ENCODE measurements at places on chromosomes 5 and 9.

GRCh38 chr9:81868145-81868544 is 60.1 kb upstream of the SPATA31D4 start:
- DNase-seq = no peak

GRCh38 chr9:13939701-13940490 is 374.0 kb downstream of the NFIB start:
- no peak for DNase-seq

DNA sequence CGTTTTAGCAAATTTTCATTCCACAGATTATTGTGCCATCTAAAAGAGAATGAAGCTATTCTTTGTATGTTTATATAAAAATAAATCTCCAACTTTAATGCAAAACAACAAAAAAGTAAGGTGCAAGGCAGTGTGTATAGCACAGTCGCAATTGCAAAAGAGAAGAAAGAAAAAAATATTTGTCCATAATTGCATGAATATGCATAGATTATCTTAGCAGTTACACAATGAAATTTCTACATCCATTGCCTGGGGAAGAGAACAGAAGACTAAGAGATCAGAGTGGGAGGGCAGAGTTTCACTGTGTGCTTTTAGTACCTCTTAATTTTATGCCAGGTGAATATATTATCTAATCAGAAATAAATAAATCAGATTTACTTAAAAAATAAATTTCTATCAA is 86.4 kb upstream of the LHFPL2 start:
- DNase-seq = no peak

DNA sequence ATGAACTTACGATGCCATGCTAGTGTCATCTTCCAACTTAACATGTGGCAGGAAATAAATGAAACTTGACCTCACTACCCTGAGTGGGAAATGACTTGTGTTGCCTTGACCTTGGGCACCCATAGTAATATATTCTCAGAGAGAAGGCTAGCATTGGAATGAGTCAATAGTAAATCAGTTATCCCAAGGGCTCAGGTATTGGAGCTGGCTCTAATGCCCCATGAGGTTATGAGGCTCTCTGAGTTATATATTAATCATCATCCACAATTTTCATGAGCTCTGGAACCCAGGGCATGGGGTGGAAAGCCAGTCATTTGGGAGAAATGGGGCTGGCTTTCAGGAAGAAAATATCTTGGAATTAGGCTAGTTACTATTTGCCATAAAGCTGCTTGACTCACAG is 42.4 kb upstream of the SMIM32 start:
- DNase-seq = no peak

- DNase-seq = no peak
Observed at GRCh38 chr5:90193185-90193822, 216.3 kb downstream of the CETN3 start.

DNA sequence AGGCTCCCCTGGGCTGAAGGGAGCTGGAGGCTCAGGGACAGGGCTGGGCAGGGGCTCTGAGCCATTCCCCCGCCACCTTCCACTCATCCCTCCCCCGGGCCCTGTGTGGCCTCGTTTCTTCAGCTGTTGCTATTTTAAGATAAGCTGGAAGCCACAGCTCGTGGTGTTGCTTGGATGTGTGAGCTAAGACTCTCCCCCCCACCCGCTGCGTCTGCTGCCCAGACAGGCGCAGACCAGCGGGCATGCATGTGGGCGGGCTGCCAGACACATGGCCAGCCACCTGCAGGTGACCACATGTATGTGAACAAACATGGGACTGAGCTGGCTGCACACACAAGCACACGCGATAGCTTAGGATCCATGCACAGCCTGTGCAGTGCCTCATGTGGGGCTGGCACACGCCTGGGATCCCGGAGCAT is 8.7 kb downstream of the SNCB start:
- peak; percentile 21 for DNase-seq

DNA sequence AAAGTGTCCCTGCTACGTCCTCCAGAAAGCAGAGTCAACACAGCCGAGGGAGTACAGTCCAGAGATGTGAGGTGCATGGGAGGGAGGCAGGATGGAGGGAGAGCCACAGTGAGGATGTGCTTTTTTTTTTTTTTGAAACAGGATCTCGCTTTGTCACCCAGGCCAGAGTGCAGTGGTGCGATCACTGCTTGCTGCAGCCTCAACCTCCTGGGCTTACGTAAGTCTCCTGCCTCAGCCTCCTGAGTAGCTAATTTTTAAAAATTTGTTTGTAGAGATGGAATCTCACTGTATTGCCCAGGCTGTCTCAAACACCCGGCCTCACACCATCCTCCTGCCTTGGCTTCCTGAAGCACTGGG is 33.2 kb upstream of the ALDH1B1 start:
- DNase-seq = no peak

GRCh38 chr9:70413464-70413798 is 1.0 kb downstream of the KLF9 start:
- peak; percentile 87 for DNase-seq

DNA sequence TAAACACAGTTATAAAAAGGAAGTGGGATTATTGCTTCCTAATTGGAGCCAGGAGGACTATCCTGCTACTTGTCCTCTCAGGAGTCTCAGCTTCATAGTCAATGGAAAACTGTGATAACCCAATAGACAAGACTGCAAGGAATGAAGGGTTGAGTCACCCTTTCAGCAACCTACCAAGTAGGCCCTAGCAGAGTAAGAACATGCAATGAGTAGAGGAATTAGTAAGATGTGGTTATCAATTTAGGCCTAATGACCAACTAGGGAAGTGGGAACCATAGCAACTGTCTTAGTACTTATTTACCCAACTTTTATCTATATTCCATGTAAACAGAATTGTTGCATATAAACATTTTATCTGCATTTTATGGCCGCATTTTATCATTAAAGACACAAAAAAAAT is 310.1 kb downstream of the RFX3 start:
- no peak for DNase-seq

GRCh38 chr9:108272349-108272899 is 583.4 kb downstream of the ACTL7B start:
- peak; percentile 65 for DNase-seq

- no peak for DNase-seq
Observed at GRCh38 chr5:23635938-23636337, 128.5 kb downstream of the PRDM9 start.

DNA sequence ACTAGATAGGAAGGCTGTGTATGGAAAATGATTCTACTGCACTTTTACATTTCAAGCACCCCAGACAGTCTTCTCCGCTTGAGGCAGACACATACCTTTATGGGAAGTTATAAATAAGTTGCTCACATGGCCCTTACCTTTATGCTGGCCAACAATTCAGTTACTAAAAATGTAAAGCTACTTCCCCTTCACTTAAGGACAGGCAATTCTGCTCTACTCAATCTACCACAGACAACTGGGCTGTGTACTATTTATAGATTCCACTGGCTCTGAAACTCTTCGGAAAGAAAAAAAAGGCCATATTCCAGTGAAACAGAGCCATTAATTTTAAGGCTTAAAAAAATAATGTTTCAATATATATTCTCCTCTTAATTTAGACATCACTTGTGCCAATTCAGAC is 59.4 kb downstream of the ELAVL2 start:
- DNase-seq = no peak

DNA sequence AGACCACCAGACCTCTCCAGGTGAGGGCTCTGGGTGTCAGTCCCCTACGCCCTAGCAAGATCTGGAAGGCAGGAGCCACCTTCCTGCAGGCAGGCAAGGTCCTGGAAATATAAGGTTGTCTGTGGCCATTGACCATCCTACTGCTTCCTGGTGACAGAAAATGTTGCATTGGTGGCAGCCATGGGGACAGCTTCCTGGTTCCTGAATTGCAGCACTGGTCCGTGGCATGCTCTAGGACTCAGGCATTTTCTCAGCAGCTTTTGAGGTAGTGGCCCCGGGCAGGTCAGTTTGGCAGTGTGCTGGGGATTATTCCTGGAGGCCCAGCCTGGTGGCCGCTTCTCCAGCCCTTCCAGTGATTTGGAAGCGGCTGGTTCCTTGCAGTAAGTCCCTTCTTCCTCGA is 36.6 kb upstream of the KCNMB1 start:
- peak; percentile 37 for DNase-seq

- DNase-seq = no peak
Observed at GRCh38 chr5:76986825-76987526, 34.1 kb downstream of the CRHBP start.

- no peak for DNase-seq
Observed at GRCh38 chr5:146338774-146339714, at the start of gene POU4F3. Gene POU4F3, plus strand, starts transcription at chr5:146338839. Its CDS starts 274 bp downstream, at chr5:146339113.

DNA sequence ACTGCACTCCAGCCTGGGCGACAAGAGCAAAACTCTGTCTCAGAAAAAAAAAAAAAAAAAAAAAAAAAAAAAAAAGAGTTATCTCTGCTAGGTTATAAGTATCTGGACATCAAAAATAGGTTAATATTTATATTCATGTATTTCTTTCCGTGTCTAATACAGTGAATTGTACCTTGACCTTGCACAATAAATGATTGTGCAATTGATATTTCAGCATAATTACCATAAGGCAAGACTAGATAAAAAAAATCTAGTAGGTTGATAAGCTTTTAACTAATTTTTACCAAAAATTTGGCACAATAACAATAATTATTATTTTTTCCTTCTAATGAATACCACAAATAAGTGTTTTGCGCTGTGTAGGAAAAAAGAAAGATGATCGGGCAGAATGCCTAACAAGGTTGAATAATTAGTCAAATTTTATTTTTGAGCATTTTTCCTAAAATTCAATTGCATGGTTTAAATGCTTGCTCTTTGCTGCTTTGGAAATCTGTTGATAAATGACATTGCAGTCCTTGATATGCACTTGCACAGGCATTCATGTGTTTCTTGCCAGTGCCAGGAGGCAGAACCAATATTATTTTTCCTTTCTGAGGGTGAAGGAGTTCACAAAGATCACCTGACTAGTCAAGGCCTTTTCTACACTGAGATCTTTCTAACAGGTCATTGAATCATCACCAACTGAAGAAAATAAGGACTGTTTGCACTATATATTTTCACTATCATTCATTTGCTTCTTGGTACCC is 127.5 kb downstream of the ARRDC3 start:
- DNase-seq = no peak

GRCh38 chr9:114503522-114504340 is 1.5 kb downstream of the WHRN start:
- no peak for DNase-seq

- DNase-seq = no peak
Observed at GRCh38 chr9:73515216-73515615, 363.6 kb downstream of the ANXA1 start.
